ENCODE measurements at places on chromosomes 2 and 18. TPM values are rescaled to one million over a fixed set of nuclear protein-coding genes. Genes with fewer than 3 reads are reported as not detected.

Gene TBR1
- polyA plus RNA-seq, result not detected

DNA sequence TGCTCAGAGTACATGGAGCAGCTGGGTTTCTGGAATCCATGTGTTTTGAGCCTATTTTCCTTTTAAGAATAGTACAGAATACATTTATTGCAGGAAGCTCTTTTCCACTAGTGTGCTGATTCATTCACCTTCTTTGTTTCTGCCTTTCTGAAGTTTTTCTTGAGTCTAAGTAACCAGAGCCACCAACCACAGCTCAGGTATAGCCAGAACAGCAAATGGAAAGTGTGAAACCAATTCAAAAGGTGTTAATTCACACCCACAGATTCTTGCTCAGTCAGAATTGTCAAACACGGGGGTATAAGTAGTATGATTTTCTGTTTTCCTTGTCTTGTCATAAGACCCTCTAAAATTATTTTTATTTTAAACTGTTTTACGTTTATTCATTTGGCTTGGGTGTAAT is 75.9 kb upstream of the DYNAP start:
- no peak for DNase-seq

GRCh38 chr18:64254399-64255093 is 105.7 kb upstream of the LINC00305 start:
- no peak for DNase-seq

GRCh38 chr2:32712870-32713269 is 85.0 kb downstream of the TTC27 start:
- no peak for DNase-seq

- DNase-seq, result no peak
Observed at GRCh38 chr2:224438726-224439125, 36.8 kb upstream of the FAM124B start.

DNA sequence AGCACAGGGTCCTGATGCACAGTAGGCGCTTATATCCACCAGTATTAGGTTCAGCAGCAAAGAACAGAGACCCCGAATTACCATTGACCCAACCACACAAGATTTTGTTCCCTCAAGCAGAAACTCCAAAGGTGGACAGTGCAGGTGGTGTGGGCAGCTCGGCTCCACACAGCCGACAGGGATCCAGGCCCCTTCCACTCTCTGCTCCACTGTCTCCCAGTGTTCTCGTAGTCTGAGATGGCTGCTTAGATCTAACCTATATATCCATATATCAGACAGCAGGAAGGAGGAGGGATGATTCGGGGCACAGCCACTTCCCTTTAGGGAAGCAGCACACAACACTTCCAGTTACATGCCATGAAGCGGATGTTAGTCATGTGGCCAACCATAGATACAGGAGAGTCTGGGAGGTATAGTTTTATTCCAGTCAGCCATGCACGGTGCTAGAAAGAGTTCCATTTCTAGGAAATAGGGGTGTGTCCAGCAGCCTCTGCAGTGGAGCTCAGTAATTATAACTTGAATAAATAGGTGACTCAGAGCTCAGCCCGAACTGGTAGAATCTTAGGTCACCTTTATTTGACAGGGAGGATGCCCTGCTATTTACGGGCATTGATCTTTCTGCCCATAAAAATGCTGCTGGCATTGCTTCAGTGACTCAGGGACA is 158.9 kb downstream of the TWIST2 start:
- DNase-seq, result no peak

DNA sequence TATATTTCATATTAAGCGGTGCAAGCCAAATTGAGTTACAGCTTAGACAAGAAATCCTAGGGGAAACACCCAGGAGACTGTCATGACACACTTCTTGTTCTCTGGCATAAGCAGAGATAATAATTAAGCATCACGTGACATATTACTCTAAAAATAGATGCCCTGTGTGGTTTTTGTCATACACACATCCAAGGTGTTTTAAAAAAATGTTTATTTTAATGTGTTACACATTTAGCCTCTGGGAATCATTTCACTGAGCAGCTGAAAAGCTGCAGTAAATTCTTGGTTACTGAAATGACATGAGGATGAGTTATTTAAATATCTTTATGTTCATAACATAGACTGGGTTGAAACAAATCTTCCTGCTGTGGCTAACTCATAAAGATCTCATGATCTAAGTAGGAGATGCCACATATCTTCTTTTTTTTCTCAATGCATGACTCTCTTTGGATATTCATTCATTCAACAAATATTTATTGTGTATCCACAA is 38.0 kb upstream of the ERMN start:
- no peak for DNase-seq

Measured in kidney (tissue), 22 donors.